D721Med (cell line): ENCODE measurements at places on chromosomes 2 and 18.

DNA sequence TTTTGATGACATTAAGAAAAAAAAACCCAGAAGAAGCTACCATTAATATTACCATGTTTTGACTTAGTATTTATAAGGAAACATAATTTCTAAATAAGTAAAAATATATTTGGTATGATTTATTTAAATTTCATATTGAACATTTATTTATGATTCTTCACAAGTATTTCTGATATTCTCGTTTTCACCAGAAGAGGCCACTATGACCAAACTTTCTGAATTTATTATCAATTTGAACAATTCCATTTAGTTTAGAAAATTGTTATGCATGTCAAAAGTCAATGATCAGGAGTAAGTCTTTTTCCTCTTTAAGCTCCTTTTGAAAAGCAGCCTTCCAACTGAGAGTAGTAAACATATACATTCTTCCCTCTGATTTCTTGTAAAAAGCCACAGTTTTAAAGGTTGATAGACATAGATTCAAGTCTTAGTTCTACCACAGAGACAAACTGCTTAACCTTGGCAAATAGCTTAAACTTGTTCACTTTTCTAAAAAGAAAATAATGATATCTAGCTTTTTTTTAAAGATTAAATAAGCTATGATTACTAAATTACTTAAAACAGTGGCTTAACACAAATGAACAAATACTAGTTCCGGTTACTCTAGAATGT lies 329.9 kb downstream of the TRIB2 start:
- no peak for DNase-seq

DNA sequence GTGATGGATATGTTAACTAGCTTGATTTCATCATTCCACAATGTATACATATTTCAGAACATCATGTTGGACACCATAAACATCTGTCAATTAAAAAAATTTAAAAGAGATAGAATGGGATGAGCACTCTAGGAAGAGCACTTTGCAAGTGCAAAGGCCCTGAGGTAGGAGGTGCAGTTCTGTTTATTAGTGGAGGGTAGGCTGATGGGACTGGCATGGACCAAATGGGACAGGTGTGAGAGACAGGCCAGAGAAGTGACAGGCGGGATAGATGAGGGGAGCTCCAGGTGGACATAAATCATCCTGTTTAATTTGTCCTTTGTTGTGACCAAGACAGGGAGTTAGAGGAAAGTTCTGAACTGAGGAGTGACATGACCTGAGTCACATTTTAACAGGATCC lies 477.9 kb downstream of the TSN start:
- DNase-seq: no peak

- no peak for DNase-seq
Observed at GRCh38 chr2:174035981-174036742, 71.0 kb upstream of the SP3 start.

DNA sequence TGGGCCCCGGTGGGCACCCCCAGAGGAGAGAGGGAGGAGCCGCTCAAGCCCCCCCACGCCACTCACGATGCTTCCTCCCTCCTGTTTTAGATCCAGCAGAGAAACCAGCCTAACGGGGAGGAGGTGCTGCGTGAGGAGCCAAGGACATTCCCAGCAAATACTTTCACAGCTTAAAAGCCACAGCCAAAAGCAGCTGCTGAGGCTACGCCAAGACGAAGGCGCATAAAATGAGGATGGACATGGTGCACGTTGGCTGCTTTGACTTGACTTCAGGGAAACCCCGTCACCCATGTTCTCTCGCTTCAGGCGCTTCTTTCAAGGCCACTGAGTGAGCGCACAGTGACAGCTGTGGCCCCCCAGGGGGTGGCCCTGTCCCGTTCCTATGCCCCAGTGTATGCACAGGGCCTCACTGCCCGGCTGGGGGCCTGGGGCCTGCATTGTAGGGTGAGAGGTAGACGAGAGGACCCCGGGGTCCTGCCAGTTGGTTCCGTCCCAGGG lies 72.1 kb upstream of the PXDN start:
- DNase-seq: no peak

DNA sequence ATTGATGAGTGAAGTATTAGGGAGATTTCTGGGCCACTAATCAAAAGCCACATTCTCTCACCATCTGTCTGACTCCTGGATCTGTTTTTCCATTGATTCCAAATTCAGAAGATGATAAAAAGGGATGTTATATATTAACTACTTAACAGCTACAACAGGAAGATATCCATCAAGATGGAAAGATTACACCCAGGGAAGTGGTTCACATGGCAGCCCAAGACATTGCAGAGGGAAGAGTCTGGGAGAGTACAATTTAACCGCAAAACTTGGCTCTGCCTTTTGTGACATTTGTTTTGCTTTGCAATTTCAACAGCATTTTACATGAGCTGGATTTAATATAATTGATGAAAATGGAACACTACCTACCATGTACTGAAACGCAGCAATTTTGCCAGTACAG lies 22.5 kb upstream of the TCF4 start:
- DNase-seq: no peak

DNA sequence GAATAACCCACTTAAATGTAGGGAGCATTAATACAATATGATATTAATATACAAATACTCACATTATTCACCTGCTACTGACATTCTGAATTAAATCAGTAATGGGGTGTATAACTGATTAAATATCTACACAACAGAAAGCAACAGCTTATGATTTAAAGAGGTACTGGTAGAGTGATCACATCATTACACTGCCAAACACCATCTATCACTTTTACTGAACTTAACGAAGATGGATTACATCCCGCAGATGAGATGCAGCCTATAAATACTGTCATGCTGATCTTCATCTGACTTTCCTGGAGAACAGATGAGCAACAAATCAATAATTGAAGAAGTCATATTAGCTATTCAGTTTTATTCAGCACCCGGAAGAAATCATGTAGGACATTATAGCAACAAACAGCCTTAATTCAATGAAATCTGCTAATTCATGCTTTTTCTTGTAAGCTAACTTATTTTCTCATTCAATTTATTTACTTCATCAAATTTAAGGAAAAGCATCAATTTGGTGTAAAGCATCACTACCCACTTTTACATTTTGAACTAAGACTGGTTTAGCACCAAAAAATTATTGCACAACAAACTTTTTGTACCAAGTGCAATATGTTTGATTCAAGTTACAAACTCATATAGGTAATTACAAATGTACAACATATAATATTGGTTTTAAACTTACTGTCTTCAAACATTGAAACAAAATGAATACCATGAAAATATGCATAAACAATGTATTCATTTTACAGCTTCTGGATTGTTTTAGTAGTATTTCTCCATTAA lies 1509.0 kb downstream of the LRP1B start:
- no peak for DNase-seq

DNA sequence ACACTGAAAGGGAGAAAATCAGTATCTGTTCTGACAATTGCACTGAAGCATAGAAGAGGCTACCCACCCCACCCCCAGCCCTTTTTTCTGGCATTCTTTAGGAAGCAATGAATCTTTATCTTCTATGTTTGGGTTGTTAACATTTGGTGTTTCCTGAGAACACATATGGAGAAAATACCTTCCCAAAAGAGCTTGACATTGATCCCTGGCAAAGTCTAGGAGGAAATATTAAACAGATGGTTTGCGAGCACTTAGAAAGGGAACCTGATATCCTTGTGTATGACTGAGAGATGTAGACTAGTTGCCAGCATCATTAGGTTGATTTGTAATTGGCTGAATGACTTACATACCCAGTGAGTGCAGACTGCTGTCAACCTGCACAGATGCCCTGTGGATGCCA lies 42.9 kb downstream of the DOK1 start:
- no peak for DNase-seq

GRCh38 chr2:38233231-38233983 lies 143.7 kb downstream of the ATL2 start:
- no peak for DNase-seq
